ENCODE measurements at places on chromosomes 7 and 10.

- no peak for DNase-seq
These were observed 136.1 kb upstream of the LYZL2 start for GRCh38 chr10:30765616-30766015.

- no peak for DNase-seq
These were observed 386.4 kb downstream of the SUGCT start for GRCh38 chr7:40520986-40521738.

DNA sequence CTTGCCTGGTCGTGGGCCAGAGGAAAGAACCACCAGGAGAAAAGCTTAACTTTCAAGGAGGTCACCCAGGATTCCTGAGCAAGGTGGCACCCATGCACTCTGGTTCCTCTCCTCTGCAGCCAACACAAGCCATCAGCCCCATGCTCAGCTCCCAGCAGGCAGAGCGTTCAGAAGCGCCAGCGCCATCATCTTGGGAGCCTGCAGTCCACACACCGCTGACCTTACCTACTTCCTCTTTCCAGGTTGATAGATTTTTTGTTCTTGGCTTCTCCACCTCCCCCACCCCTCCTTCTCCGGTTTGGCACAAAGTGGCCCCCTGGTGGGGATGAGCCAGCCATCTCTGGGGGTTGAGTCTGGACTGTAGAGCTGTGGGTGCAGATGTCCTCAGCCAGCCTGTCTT lies 1.7 kb upstream of the WDR86 start:
- DNase-seq: no peak

DNA sequence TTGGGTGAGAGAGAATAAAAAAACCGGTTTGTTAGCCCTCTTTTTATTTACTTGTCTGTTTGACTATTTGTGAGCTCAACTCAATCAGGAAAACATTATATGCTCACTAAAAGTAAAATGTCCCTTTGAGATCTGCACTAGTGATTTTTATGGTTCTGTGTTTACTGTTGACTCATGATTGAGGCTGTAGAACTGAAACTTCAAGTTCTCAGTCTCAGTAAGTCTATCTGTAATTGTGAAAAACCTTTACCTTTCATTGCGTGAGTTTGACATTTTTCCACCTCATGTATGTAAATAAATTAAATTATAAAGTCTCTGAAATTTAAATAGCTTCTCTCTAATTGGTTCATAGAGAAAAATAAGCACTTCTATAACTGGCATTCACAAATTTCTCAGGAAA lies 17.0 kb upstream of the CASD1 start:
- no peak for DNase-seq

GRCh38 chr7:69208848-69209247 lies 389.4 kb upstream of the AUTS2 start:
- DNase-seq: no peak

- no peak for DNase-seq
These were observed 129.8 kb upstream of the FERD3L start for GRCh38 chr7:19275000-19275399.

DNA sequence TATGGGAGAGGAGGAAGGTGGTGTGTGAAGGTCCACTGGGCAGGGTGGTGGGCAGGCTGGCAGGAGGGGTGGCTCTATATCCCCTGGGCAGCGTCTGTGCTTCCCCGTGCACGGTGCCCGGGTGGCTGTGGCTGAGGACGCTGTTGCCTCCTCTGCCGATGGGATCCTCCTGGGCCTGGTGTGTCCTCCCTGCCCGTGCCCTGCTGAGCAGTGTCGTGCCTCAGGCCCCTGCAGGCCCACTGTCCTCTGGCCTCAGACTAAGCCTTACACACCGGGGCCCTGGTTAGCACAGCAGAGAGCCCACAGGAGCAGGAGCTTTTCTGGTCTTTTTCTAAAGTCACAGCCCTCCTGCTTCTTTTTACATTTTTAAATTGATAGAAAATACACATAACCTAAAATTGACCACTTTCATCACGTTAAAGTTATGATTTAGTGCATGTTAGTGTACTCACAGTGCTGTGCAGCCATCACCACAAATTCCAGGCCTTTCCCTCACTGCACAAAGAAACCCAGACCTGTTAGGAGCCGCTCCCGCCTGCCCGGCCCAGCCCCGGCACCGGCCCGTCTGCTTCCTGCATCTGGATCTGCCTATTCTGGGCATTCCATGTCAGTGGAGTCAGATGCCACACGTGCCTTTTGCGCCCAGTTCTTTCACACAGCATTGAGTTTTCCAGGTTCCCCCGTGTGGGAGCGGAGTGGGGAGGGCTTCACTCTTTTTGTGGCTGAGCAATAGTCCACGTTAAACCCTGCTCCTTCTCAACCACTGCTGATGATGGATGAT lies 19.4 kb downstream of the PFKFB3 start:
- DNase-seq: no peak

GRCh38 chr10:26839966-26840627 lies 20.7 kb downstream of the ABI1 start:
- no peak for DNase-seq

DNA sequence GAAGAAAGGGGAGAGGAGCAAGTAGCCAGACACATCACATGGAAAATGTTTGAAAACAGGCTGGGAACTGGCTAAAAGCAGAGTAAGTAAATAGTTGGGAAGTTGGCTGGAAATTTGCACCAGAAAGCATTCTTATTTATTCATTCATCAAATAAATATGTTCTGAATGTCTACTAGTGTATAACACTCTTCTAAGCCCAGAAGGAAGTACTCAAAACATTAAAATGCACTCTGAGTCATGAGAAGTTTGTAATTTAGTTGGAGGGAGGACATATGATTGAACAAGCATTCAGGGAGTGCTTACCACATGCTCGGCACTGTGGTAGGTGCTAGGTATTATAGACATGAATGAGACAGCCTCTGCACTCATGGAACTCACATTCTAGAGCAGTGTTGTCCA lies 37.0 kb upstream of the CNNM1 start:
- DNase-seq: no peak

GRCh38 chr10:16870331-16870730 lies 53.1 kb upstream of the RSU1 start:
- DNase-seq: no peak

DNA sequence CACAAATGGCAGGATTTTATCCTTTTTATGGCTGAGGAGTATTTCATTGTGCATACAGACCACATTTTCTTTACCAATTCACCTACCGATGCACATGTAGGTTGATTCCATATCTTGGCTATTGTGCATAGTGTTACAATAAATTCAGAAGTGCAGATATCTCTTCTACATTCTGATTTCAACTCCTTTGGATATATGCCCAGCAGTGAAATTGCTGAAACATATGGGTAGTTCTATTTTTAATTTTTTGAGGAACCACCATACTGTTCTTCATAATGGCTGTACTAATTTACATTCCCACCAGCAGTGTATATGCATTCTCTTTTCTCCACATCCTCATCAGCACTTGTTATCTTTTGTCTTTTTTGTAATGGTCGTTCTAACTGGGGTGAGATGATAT lies 1290.3 kb downstream of the XPNPEP1 start:
- no peak for DNase-seq

GRCh38 chr7:55552320-55553023 lies 19.8 kb downstream of the VOPP1 start:
- DNase-seq: no peak

- DNase-seq: no peak
These were observed 292.5 kb downstream of the HDAC9 start for GRCh38 chr7:18788026-18788425.

- DNase-seq: no peak
These were observed 25.8 kb downstream of the PRTFDC1 start for GRCh38 chr10:24926557-24926956.

- no peak for DNase-seq
These were observed 167.5 kb upstream of the MEOX2 start for GRCh38 chr7:15853832-15854470.

DNA sequence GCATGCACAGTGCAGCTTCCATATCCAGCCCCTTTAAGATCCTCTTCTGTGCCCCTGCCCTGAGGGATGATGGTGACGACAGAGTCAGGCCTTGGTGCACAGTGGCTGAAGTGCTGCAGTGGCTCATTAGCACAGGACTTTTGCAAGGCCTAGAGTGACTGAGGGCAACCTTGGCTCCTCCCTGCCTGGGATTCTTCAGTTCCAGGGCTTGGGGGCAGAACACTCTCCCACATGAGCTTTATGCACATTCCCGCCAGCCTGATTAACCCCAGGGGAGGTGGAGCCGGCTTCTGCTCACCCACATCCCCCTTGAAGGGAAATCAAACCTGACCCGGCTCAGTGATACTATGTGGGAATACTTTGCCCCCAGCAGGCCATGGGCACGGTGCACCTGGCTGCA lies 253.4 kb downstream of the GALNT17 start:
- no peak for DNase-seq

GRCh38 chr7:21911341-21911875 lies 34.3 kb downstream of the CDCA7L start:
- no peak for DNase-seq
